Stimulated activated CD4-positive, alpha-beta T cell treated with anti-CD3 and anti-CD28 coated beads, Interleukin-12 subunit alpha, Interleukin-12 subunit beta, amount 100 ng/mL, for 48 hours (primary cell): ENCODE measurements at places on chromosomes 11 and 22.

DNA sequence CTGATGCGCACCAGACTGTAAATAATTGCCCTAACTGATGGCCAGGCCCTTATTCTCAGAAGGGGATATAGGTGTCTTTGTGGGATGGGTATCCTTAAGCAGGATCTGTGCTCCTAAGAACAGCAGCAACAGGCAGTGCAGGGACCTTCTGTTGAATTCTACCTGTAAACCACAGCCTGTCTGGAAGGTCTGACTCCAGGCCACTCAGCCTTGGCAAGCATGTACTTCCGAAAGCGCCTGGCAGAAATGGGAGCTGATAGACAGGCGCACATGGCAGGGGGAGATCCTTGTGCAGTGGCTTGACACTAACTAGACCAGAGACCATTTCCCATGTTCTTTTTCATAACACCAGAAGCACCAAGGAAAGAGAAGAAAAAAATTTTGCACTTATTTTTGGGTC lies 59.0 kb downstream of the C22orf31 start:
- no peak for DNase-seq

GRCh38 chr22:41787331-41787730 lies 13.1 kb upstream of the CCDC134 start:
- DNase-seq: no peak

DNA sequence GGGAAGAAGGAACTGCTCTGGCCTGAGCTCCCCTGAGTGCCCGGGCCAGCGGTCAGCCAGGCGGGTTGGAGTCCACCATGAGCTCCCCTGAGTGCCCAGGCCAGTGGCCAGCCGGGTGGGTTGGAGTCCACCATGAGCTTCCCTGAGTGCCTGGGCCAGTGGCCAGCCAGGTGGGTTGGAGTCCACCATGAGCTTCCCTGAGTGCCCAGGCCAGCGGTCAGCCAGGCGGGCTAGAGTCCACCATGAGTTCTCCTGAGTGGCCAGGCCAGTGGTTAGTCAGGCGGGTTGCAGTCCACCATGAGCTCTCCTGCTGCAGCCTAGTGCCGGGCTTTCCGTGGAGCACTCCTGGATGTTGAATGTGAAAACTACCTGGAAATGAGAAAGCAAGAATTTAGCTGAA lies 844.0 kb downstream of the TBC1D22A start:
- DNase-seq: no peak

DNA sequence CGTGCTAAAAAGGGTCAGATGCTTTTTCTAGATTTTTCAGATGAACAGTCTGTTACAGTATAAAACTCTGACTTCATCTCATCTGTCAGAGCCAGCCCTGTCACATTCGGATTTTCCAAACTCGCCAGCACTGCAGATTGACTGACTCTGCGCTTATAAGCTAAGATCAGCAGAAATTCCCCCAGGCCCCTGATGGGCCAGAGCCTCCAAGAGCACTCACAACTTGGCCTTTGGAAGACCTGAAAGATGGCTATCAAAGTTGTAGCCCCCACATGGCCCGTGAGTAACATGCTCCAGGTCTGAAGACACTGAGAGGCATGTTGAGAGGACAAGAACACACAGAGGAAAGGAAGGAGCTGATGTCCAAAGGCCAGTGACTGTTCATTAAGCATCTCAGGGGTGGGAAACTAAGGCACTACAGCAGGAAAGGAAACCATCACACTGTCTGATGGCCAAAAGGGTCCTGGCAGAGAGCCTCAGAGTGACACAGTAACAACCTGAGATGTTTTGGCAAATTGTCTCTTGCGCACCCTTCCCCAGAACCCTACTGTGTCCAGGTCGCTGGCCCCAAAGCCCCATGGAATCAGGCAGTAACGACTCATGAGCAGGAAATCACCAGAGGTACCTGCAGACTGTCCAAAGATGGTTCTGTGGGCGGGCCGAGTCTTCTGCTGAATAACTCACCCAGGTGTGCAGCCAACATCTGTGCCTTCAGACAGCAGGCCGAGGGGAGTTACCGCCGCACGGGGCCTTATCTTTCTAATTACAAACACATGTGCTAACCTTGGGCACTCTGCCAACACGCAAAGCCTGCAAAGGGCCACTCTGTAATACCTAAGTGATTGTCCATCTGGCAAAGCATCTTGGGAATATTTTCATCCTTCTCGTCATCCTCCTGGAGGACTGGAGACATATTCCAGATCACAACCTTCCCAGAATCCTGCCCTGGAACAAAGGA lies 23.6 kb downstream of the HIRA start:
- no peak for DNase-seq

GRCh38 chr11:1473786-1474185 lies 12.8 kb downstream of the MOB2 start:
- no peak for DNase-seq

GRCh38 chr11:7538031-7538430 lies 24.2 kb downstream of the PPFIBP2 start:
- DNase-seq: no peak

GRCh38 chr11:130740819-130741218 lies 175.5 kb downstream of the SNX19 start:
- DNase-seq: no peak

DNA sequence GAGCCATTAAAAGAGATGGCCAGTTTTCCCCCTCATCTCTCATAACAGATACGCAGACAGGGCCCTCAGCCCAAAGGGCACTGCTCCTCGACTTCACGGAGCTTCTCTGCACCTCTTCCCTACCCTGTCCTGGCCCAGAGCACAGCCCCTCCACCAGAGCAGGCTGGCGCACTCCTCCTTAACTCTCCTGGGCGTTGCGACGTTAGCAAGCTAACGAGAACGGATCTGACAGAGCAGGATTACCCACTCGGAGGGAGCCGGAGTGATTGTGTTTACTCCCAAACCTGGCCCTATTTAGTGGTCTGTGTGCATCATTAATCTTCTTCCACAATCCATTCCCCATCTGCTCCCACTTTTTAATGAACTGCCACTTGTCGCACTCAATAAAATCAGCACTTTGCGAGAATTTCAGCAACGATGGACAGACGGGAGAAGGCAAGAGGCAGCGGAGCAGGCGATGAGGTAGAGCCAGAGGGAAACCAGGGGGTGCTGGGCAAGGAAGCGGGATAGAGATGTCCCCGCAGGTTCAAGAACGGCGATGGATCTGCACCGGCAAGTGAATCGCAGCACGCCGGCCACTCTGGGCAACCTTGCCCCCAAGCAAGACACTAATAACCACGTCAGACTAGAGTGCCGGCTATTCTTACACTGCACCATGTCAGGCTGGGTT lies 159.4 kb downstream of the BUD13 start:
- DNase-seq: no peak

DNA sequence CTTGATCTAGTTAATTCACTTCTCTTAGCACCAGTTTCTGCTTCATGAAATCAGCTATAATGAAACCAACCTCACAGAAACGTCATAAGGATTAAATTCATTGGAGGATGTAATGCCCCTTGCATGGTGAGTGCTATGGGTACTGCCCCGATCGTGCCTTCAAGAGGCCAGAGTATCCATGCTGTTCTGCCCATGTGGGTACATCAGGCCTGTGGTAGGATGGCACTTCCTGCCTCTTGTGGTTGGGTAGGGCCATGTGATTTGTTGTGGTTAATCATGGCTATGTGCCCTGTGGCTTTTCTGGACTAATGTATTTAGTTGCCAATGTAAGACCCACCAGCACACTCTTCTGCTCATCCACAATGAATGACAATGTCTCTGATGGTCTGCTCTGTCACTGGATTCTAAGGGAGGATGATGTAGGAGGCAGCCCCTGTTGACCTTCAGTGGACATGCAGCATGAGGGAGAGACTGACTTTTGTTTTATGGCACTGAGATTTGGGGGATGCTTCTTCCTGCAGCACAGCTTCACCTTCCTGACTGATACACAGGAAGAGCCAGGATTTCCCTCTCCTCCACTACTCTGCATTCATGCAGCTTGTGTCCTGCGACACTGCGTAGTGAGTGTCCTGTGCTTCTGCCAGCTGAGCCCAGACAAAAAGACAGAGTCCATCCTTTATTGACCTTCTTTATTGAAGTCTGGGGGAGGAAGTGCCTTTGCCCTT lies 66.2 kb downstream of the DHCR7 start:
- no peak for DNase-seq

- DNase-seq: no peak
Measured at GRCh38 chr22:19836512-19836911, 18.2 kb downstream of the GNB1L start.

GRCh38 chr22:48779211-48779643 lies 1048.4 kb downstream of the BRD1 start:
- DNase-seq: no peak

- DNase-seq: no peak
Measured at GRCh38 chr11:29318134-29318845, 698.5 kb downstream of the KCNA4 start.

- no peak for DNase-seq
Measured at GRCh38 chr11:60848714-60849151, 6.8 kb downstream of the CCDC86 start.

- no peak for DNase-seq
Measured at GRCh38 chr22:48278620-48279460, 1516.4 kb downstream of the TBC1D22A start.
